ENCODE measurements at places on chromosomes 1 and 21.

DNA sequence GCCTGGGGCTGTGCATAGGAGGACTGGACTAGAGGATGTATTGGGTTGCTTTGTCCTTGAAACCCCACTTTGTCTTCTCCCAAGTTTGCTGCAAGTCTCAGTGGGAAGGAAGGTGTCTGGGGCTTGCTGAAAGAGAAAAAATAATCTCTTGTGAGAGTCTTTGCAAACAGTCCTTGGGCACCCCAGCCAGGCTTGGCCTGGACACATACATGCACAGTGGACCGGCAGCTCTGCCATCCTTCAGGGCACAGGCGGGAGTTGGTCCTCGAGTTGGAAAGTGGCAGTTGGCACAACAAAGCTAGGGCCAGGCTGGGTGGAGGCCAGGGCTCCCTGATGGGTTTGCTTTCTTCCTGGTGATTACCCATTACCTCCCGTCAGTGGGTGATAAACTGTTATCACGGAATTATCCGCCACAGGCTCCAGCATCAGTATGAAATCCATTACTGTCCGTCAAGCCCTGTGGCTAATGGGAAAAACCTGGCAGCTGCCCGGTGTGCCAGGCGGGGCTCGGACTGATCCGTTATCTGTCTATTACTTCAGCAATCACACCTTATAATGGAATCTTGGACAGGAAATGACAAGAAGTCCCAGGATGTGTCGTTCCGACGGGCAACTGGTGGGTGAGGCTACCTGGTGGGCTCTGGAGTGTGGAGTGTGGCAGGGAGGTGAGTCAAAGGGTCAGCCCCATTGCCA is 265.7 kb downstream of the GRIK3 start:
- DNase-seq, result no peak

DNA sequence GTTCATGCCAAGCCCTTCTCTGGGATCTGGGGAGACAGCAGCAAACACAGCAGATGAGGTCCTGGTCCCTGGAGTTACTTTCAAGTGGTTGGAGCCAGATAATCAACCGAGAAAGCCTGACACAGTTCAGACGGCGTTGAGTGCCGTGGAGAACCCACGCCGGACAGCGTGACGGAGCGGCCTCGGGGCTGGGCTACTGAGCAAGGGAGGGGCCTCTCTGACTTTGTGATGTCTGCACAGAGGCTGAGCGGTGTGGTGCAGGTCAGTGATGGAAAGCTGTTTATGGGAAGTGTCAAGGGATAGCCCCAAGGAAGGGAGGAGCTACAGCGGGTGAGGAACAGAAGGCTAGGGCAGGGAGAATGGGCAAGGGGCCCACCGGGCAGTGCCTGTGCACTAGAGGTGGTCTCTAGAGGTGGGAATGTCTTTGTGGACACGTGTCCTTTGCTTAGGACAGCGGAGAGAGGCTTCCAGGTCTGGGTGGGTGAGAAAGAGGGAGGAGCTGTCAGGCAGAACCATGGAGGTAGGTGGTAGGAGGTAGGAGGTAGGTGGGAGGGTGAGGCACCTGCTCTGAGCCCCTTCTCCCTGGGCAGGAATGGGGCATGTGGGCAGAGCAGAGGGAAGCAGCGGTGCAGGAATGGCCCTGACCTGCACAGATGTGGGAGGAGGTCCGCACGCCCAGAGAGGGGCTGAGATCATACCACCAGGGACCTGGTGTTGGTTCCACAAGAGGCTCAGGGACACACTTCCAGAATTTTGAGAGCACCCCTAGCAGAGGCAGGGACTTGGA is 62.8 kb downstream of the RUNX3 start:
- no peak for DNase-seq

- DNase-seq, result no peak
These were observed 2.1 kb downstream of the BACH1 start for GRCh38 chr21:29300807-29301138.

DNA sequence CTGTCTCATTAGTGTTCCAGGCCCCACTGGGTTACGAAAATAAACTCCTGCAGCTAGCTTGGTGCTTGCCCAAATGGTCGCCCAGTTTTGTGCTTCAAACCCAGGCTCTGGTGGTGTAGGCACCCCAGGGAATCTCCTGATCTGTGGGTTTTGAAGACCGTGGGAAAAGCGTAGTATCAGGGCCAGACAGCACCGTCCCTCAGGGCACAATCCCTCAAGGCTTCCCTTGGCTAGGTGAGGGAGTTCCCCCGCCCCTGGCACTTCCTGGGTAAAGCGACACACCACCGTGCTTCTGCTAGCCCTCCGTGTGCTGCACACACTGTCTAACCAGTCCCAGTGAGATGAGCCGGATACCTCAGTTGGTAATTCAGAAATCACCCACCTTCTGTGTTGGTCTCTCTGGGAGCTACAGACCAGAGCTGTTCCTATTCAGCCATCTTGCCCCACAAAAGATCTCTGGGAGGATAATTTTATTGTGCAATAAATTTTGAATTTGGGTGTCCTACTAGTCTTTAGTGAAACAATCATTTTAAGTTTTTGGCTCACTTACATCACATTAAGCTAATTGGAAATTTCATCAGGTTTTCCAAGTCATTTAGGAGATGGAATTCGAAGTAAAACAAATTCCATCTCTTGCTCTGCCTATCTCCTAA is 9.4 kb upstream of the SLC25A24 start:
- no peak for DNase-seq

- peak; percentile 88 for DNase-seq
These were observed 26.1 kb downstream of the MAN1C1 start for GRCh38 chr1:25642574-25643108.

DNA sequence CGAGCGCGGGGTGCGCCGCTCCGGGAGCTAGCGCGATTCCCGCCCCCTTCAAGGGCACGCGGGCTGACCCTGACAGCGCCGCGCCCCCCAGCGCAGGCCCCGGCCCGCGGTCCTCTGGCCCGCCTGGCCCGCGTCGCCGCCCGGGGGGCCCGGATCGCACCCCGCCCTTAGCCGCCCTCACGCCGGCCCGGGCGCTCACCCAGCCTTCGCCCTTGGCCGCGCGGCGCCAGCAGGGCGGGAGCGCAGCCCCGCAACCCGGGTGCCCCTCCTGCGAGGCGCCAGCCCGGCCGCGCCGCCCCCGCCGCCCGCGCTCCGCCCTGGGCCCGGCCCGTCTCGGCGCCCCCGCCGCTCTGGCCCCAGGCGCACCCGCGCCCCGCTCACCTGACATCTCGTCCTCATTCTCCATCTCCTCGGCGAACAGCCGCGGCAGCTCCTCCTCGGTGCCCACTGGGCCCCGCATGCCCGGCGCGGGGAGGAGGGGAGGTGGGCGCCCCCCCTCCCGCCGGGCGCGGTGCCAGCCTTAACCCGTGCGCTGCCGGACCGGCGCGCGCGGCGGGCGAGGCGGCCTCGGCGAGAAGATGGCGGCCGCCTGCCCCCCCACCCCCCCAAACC is 451 bp downstream of the CHD5 start:
- DNase-seq, result no peak

DNA sequence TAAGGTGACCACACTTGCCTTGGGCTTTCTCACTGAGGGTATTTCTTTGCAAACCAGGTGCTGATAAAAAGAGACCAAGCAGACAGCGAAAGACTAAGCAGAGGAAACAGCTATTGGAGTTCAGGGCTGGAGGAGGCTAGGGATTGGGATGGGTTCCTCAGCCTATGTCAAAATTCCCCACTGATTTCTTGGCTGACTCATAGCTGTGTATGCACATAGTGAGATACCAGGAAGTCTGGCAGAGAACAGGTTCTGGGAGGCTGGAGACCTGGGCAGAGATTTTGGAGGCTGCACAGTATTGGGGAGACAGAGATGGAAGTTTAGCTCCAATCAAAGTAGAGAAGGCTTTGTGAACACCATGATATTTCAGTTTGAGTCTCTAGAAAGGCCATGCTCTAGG is 25.3 kb downstream of the YARS1 start:
- DNase-seq, result no peak

DNA sequence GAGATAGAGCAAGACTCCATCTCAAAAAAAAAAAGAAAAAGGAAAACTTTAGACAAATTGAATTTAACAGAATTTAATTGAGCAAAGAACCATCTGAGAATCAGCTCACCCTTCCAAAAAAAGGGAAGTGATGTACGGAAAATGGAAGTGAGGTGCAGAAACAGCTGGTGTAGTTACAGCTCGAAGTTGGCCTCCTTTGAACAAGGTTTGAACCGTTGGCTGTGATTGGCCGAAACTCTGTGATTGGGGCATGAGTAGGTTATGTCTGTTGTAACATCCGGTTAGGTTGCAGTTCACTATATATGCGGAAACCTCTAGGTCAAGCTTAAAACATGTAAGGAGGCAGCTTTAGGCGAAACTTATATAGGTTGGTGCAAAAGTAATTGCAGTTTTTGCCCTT is 97.9 kb upstream of the KIF26B start:
- DNase-seq, result no peak

DNA sequence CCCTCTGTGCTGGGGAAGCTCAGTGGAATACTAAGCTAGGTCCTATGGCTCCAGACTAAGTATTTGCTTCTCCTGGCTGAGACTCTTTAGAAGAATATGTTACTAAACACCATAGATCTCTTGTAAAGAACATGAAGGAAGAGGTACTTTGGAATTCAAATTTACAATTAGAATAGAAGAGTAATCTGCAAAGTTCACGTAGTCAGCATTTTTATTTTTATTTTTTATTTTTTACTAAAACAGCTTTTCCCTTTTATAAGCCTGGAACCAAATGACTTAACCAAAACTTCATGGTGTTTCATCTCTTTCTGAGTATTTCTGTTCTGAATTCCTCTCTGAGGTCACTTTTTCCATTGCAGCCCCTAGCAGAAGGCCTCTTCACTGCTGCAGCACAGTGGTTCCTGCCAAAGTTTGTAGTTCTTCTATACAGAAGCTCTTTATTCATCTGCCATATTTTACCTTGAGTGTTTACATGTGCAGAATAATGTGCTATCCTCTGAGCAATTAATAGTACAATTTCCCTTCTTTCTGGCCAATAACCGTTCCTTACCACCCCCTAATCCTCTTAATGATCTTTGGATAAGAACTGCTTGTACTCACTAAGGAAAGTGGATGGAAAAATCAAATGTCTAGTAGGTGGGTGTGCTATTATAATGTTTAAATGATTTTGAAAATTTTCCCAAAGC is 27.2 kb downstream of the TSEN15 start:
- peak; percentile 76 for DNase-seq

DNA sequence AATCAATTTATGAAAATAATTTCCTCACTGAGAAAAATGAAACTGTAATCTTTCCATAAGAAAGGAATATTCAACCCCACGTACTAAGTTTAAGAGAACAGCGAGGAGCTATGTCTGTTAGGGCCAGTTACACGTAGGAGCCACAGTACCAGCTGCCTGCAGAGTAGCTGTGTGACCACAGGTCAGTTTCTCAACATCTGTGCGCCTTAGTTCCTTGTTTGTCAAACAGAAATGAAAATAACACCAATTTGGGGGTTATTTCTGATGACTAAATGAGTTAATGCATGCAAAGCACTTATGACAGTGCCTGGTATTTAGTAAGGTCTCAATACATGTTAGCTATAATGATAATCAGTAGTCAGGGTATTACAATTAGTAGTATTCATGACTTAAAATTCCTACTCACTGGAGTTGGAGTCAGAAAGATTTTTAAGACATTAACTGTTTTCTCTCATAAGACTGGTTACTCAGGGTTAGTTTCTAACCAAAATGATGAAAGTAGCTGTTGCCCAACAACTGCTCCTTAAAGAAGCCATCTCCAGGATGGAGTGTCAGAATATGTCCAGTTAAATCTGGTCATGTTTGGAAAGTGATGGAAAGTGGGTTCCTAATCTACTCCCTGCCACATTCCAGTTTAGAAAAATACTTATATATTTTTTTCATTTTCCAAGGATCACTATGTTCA is 85.8 kb upstream of the ZNF648 start:
- peak; percentile 40 for DNase-seq

DNA sequence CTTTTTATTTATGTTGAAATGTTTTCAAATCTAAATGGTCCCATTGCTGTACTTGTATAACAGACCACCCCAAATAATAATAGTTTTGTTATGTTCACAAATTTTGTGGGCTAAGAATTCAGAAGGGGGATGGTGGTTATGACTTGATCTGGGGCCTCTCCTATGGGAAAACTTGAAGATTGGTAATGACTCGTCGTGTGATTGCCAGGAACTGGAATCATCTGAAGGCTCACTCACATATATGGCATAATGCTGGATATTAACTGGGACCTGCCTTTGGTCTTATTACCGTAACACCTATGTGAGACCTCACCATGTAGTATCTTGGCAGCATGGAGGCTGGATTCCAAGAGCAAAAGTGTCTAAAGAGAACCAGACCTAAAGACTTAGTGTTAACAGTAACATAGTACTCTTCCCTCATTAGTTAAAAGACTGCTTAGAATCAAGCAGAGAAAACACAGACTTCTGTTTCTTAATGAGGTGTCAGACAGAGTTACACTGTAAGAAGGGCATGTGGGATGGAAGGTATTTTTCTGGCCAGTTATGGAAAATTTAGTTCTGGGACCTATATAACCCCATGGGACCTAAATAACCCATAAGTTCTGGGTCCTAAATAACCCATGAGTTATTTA is 11.9 kb downstream of the LYPLAL1 start:
- no peak for DNase-seq

- no peak for DNase-seq
These were observed 18.6 kb downstream of the RO60 start for GRCh38 chr1:193077991-193078390.

GRCh38 chr21:45154511-45155508 is 80.4 kb downstream of the ADARB1 start:
- DNase-seq, result peak; percentile 53

DNA sequence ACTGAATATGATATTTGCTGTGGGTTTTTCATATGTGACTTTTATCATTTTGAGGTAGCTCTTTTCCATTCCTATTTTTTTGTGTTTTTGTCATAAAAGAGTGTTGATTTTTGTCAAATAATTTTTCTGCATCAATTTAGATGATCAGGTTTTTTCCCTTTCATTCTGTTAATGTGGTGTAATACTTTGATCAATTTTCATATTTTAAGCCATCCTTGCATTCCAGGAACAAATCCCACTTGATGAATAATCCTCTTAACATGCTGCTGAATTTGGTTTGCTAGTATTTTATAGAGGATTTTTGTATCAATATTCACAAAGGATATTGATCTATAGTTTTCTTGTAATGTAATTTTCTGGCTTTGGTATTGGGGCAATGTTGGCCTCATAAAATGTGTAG is 25.5 kb upstream of the C1orf53 start:
- no peak for DNase-seq

GRCh38 chr1:186689376-186689775 is 9.2 kb upstream of the PTGS2 start:
- no peak for DNase-seq

DNA sequence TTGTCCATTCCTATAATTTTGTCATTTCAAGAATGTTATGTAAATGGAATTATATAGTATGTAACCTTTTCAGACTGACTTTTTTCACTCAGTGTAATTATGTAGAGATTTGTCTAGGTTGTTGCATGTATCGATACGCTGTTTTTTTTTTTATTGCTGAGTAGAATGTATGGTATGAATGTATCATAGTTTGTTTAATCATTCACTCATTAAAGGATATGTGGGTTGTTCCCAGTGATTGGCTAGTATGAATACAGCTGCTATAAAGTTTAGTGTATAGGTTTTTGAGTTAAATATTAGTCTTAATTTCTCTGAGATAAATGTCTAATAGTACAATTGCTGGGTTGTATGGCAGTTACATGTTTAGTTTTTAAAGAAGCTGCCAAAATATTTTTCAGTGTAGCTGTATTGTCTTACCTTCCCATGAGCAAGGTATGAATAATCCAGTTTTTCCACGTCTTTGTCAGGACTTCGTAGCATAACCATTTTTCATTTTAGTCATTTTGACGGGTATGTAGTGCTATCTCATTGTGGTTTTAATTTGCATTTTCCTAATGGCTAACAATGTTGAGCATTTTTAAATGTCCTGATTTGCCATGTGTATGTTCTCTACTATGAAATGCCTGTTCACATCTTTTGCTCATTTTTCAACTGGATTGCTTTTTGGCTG is 22.4 kb downstream of the CASQ2 start:
- no peak for DNase-seq
